ENCODE measurements at places on chromosomes 2 and 18.

DNA sequence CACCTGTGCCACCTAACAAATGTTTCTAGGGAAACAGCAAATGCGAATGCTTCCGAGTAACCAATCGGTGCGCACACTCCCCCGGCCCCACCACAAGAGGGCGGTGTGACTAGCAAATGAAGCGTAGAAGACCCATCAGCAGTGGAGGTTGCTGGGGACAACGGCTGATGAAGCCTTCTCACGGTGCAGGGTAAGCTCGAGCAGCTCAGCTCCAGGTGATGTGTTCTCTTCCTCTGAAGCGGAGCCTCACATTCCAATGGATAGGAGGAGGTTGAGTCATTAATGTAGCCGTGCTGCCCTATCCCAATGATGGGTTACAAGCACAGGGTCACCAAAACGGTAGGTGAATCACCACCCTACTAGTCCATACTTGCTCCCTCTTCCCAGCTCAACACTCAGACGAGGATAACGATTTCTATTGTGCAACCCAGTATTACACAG lies 127.6 kb upstream of the TWIST2 start:
- DNase-seq, result no peak

- no peak for DNase-seq
Measured at GRCh38 chr2:109395494-109396201, 218.1 kb downstream of the SEPTIN10 start.

GRCh38 chr18:24397131-24397693 lies 412 bp downstream of the OSBPL1A start:
- DNase-seq, result peak; percentile 6

DNA sequence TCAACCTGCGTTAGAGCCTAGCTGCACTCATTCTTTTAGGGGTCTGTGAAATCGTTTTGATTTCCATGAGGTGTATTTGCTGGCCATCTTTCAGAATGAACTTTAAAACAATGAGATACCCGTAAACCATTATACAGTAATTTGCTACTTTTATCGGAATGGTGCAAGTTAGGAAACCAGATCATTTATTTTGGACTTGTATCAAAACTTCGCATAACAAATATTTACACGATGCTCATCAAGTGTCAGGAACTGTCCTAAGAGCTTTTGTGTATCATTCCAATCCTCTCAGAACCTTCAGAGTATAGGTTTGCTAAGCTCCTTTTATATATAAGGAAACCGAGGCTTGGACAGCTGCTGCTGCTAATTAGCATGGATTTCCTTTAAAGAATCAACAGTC lies 22.4 kb upstream of the SLC1A4 start:
- no peak for DNase-seq

GRCh38 chr18:63158676-63159291 lies 160.8 kb downstream of the BCL2 start:
- DNase-seq, result no peak

GRCh38 chr2:55176094-55176415 lies 56.0 kb downstream of the CLHC1 start:
- no peak for DNase-seq

- no peak for DNase-seq
Measured at GRCh38 chr2:232211743-232212686, 166.5 kb upstream of the ALPP start.

- DNase-seq, result no peak
Measured at GRCh38 chr2:26352892-26353291, 6.3 kb upstream of the ADGRF3 start.

DNA sequence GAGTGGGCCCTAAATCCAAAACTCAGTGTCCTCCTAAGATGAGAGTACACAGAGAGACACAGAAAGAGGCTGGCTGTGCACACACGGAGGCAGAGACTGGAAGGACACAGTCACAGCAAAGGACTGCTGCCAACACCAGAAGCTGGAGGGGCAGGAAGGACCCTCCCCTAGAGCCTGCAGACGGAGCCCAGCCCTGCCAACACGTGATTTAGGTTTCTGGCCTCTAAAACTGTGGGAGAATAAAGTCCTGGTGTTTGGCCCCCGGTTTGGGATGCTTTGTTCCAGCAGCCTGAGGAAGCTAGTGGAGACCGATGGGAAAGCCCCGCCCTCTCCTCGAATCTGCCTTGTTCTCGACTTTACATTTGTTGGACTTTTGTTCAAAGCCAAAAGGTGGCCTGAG lies 10.6 kb downstream of the CNDP1 start:
- no peak for DNase-seq

Data from stimulated activated CD8-positive, alpha-beta memory T cell treated with anti-CD3 and anti-CD28 coated beads, Interleukin-15, amount 100 ng/mL, for 24 hours (primary cell).